ENCODE measurements at places on chromosomes 16 and 17.

GRCh38 chr17:15478845-15479244 is 11.4 kb upstream of the CDRT4 start:
- no peak for DNase-seq

DNA sequence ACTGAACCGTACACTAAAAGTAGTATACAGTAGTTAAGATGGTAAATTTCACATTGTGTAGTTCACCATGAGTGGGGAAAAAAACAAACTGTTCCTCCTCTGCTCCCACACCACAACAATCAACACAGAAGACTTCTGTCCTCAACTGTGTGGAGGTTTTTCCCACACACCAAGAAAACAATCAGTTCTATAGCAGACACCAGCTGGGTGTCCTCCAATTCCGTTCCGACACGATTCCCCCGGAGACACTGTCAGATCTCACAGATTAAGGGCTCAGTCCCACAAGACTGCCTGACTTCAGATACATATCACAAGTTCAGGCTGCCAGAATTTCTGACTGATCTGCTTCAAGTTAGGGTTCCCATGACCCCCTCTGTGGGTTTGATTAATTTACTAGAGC is 31.8 kb downstream of the BBS2 start:
- no peak for DNase-seq

GRCh38 chr17:64343833-64344637 is 46.6 kb downstream of the PECAM1 start:
- DNase-seq, result peak; percentile 93

- no peak for DNase-seq
Observed at GRCh38 chr16:63850979-63851378, 1270.9 kb downstream of the CDH11 start.

GRCh38 chr17:76556765-76557367 is 17.0 kb downstream of the PRCD start:
- peak; percentile 27 for DNase-seq

DNA sequence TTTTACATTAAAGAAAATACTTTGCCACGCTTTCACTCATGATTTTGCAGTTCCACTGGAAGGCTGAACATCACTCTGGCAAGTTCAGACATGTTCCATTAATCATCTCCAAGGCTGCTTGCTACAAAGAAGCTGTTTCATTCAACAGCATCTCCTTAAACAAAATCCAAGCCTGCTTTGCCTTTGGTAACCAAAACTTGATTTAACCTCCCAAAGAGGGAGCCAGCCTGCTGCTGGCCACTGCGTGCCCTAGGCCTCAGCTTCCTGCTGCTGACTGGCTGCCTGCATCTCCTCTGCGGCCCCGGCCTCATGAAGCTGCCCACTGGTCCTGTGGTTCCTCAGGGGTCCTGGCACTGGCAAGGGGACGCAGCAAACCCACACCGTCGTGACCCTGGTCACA is 31.8 kb downstream of the ANKRD11 start:
- DNase-seq, result peak; percentile 51

DNA sequence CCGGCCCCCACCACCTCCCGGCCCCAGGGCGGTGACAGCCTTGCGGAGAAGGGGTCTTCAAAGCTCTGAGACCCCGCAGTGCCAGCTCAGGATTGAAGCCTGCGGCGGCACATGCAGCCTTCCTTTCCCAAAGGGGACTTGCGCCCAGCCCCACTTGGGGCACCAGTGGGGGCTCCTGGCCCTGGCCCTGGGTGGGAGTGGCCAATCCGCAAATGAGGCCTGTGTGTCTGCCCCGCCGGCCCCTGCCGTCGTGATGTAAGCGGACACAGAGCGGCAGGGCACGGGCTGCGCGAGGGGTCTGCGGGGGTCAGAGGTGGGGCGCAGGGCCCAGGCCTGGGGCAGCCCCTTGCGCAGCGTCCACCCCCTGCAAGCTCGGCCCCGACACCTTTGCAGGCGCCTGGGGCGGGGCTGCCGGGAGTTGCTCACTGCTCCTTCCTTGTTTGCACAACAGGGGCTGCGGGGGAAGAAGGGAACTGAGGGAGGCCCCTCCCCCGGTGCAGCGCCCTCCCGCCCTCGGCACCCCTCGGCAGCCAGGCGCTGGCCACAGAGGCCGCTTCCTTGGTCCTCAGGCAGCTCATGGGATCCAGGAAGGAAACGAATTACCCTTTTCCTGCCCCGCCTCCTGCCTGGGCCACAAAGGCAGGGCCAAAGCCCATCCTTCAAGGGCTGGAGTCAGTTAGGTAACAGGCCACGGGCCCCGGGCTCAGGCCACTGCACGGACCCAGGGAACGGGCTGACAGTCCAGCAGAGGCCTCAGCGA is 2.9 kb downstream of the SLC16A3 start:
- peak; percentile 50 for DNase-seq

- DNase-seq, result peak; percentile 49
Observed at GRCh38 chr17:54968988-54969332, 395 bp downstream of the STXBP4 start.

- DNase-seq, result no peak
Observed at GRCh38 chr17:14506364-14506763, 205.5 kb downstream of the HS3ST3B1 start.

GRCh38 chr17:81905993-81906392 is 4.0 kb downstream of the NPB start:
- DNase-seq, result no peak

- no peak for DNase-seq
Observed at GRCh38 chr16:66427036-66427860, at the start of gene BEAN1. Gene BEAN1 (plus strand): TSS chr16:66427295. CDS start chr16:66437677, 10,382 bp downstream.

DNA sequence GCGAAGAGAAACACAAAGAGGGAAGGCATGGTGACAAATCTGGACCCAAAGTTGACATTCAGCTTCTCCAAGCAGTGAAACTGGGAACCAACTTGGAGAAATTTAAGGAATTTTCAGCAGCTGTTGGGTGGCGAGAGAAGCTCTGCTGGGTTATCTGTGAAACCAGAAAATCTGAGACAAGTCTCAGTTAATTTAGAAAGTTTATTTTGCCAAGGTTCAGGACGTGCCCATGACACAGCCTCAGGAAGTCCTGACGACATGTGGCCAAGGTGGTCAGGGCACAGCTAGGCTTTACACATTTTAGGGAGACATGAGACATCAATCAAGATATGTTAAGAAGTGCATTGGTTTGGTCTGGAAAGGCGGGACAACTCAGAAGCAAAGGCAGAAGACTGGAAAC is 11.2 kb upstream of the CD300LF start:
- DNase-seq, result no peak

DNA sequence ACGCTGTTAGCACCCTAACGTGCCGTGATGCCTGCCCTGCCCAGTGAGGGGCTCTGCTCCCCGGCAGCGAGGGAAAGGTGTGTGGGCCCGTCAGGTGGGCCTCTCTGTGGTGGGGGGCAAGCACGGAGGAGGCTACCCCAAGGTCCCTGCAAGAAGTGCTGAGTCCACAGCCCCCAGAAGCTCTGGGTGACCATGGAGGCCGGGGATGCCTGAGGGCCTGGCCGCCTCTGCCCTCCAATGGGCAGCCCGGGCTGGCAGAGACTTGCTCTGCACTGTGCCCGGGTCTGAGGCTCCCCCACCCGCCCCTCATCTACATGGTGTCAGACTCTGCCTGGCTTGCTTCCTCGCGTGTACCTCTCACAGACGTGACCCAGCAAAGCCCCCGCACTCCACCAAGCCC is 12.2 kb downstream of the SLC38A10 start:
- DNase-seq, result no peak
